ENCODE measurements at places on chromosomes 13 and 19.
A peak's percentile ranks its signal among the peaks of the same experiment; 100 is the strongest.

GRCh38 chr13:112448621-112449544 is 72.7 kb downstream of the SPACA7 start:
- peak; percentile 69 for DNase-seq

GRCh38 chr19:54271106-54271505 is 9.8 kb downstream of the LILRB2 start:
- DNase-seq = no peak

GRCh38 chr13:31192306-31192705 is 7.5 kb upstream of the B3GLCT start:
- DNase-seq = no peak

DNA sequence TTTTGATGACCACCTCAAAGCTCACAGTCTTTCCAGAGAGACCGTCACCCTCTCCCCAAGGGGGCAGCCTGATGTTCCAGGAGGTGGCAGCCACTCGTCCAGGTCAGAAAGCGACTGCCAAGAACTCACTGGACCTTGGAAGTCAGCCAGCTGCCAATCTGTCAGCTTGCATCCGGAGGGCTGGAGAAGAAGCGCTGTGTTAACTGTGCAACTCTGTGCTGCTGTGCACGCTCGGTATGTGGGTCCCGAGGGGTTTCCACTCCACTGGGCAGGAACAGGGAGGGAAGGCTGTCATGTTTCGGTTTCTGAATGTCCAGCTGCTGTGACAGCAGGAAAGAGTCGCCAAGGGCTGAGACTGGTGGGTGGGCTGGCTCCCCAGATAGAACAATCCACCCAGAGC is 89.2 kb downstream of the CACNA1A start:
- DNase-seq = no peak

- peak; percentile 81 for DNase-seq
These were observed 5.1 kb downstream of the CD37 start for GRCh38 chr19:49340069-49340864.
